NCI-H2081 treated with DMSO at 0.1 percent for 48 hours (cell line): ENCODE measurements at places on chromosomes 13 and 19.

- no peak for DNase-seq
These were observed at the start of gene GPR12 for GRCh38 chr13:26759907-26760831. Gene GPR12 (minus strand): TSS chr13:26760786. CDS start chr13:26759827, 959 bp downstream.

GRCh38 chr19:28601723-28602440, 611.1 kb downstream of the UQCRFS1 start:
- DNase-seq: no peak

GRCh38 chr13:108850691-108851090, 221.3 kb downstream of the MYO16 start:
- DNase-seq: no peak

DNA sequence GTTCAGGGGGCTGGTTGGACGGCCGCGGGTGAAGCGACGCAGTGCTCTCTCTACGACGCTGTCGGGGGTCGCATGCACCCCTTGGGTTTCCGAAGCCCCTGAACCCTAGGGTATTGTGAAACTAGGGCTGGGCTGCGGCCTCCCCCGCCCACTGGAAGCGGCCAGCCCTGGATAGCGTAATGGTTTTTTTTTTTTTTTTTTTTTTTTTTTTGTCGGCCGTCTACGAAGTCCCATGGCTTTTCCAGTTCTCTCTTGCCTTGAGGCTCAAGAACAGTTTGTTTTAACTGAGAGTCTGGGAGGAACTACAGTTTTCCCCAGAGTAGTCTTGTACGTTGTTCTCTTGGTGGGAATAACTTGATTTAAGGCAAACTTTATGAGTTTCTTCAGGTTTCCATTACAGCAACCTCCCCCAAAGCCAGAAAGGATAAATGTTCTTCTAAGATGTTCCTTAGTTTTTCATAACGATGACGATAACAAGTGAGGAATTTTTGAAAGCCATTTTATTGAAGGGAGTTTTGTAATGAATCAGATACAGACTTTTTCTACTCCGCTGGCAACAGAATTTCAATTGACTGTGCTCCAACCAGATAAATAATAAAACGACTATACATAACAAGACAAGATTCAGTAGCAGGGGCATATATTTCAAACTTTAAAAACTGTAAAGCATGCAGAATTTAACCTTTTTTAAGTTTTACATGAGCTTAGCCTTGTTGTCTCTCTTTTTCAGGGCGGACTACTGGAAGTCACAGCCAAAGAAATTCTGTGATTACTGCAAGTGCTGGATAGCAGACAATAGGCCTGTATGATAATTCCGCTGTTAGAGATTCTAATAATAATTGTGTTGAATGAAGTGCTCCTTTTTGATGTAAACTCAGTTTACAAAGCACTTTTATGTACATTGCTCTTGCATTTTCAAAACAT, 867 bp downstream of the WBP4 start:
- DNase-seq: no peak

DNA sequence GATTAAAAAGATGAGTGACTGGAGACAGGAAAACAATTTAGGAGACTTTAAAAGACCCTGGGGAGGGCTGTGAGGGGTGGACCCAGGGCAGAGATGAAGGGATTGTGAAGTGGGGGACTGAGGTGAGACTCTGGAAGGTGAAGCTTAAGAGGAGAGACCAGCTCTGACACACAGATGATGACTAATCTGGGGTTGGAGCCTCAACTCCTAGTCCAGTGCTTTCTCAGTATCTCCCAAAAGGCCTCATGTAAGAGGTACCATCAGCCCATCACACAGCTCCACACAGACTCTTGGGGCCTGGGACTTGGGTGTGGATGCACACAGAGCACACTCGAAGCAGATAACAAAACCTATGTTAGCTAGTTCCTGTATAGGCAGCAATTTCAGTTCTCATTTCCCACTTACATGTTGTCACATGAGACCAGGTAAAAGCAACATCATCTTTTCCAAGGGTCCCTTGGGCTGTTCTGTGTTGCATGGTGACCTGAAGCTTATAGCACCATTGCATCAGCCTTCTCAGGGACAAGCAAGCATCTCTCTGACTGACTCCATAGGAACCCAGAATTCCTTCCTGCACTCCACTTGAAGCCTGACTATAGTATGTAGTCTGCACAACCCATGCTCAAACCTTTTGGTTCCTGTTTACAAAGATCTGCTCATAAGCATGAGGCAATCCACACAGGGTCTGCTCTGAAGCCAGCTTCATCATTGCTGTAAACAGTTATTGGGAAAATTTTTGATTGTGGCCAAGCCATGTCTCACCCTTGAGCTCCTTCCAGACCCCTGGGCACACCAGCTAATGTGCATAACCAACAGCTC, 88.6 kb upstream of the MYCBP2 start:
- DNase-seq: no peak
